ENCODE measurements at places on chromosomes 4 and X.

GRCh38 chr4:723751-724530 is 18.3 kb downstream of the PCGF3 start:
- no peak for DNase-seq

DNA sequence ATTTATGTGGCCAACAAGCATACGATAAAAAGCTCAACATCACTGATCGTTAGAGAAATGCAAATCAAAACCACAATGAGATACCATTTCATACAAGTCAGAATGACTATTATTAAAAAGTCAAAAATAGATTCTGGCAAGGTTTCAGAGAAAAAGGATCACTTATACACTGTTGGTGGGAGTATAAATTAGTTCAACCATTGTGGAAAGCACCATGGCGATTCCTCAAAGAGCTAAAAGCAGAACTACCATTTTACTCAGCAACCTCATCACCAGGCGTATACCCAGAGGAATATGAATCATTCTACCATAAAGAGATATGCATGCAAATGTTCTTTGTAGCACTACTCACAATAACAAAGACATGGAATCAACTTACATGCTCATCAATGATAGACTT is 478.7 kb upstream of the GALNTL6 start:
- DNase-seq = no peak

GRCh38 chr4:121838136-121838535 is 14.5 kb upstream of the CCNA2 start:
- DNase-seq = no peak

DNA sequence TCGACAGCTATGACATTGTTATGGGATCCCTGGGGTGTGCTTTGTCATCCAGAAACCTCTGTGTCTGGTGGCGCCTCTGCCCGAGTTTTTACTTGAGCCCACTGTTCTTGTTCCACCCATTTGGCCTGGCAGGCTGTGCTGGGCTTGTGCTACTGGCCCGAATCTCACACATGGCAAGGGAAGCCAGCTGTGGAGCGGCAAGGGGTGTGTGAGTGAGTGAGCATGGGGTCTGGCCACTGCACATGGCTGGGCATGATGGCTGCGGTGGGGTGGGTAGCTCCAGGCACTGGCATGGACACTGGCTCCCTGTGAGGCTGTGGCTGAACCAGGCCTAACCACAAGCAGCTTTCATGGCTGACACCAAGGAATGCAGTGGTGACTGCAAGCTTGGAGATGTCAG is 89.2 kb downstream of the DACH2 start:
- no peak for DNase-seq

- no peak for DNase-seq
Measured at GRCh38 chr4:152112190-152112589, 351.4 kb upstream of the GATB start.

DNA sequence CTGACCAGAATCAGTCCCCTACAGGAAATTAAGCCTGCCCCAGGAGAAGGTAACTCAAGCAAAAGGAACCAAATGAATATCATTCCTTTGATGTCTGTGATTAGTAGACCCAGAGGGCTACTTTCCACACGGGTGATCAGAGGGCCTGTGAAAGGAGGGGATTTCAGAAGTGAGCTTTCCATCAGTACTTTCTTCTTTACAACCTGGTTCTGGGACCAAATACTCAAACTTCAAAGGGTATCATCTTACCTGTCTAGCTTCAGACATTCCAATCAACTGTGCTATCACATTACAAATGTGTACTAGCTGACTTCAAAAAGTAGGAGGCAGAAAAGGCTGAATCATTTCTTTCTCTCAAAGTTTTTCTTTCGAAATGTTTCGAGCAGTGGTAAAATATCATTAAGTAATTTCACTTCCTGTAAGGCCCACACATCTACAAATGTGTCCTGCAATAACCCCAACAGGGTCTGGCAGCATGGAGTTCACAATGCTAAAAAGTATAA is 23.9 kb downstream of the ACSL4 start:
- DNase-seq = no peak

GRCh38 chr4:75696071-75696470 is 22.9 kb upstream of the G3BP2 start:
- no peak for DNase-seq

GRCh38 chrX:42248226-42248625 is 324.9 kb upstream of the CASK start:
- no peak for DNase-seq

GRCh38 chr4:117596917-117597480 is 437.3 kb upstream of the NDST3 start:
- DNase-seq = no peak

DNA sequence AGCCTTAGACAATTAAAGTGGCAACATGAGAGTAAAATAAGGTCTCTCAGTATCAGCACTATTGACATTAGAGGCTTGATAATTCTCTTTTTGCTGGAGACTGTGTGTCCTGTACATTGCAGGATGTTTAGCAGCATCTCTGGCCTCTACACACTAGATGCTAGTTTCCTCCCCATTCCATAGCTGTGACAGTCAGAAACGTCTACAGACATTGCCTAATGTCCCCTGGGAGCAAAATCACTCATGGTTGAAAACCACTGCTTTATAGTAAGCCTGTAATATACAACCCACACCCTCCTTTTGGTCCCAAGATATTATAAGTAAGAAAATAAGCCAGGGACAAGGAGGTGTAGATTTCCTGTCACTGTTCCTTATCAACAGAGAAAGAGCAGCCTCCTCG is 166.0 kb downstream of the FRMPD4 start:
- no peak for DNase-seq

- DNase-seq = no peak
Measured at GRCh38 chr4:176034499-176034898, 31.1 kb upstream of the WDR17 start.

GRCh38 chrX:39693298-39693697 is 404.5 kb downstream of the BCOR start:
- no peak for DNase-seq

- DNase-seq = no peak
Measured at GRCh38 chr4:53541577-53542206, 49.6 kb downstream of the LNX1 start.

- DNase-seq = no peak
Measured at GRCh38 chr4:4344915-4345527, 41.9 kb upstream of the NSG1 start.

GRCh38 chrX:137032841-137033773 is 688 bp downstream of the GPR101 start:
- no peak for DNase-seq

DNA sequence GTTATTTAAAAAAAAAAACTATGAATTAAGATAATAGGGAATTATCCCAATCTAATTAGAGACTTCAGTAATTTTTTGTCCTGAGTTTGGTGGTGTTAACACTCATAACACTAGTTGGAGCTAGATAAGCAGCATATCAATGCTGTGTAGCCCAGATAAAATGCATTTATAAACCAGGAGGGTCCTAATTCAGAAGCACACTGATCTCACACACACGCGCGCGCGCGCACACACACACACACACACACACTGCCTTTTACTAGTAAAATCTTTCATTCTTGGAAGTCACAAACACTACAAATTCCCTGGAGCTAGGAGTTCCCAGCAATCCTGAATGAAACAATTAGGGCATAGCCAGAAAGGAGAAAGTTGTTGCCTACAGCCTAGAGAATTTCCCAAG is 3.2 kb downstream of the UNC5C start:
- no peak for DNase-seq

DNA sequence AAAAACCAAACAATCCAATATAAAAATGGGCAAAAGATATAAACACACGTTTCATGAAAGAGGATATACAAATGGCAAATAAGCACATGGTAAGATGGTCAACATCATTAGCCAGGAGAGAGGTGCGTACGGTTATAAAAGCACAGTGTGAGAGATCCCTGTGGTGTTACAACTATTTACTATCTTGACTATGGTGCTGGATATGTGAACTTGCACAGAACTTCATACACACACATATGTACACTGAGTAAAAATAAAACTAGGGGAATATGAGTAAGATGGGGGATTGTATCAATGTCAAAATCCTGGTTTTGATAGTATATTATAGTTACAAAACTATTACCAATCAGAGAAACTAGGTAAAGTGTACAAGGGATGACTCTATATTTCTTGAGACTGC is 8.4 kb downstream of the FBXO8 start:
- no peak for DNase-seq

GRCh38 chrX:136130931-136131833 is 16.2 kb upstream of the FHL1 start:
- DNase-seq = no peak

GRCh38 chr4:112315446-112315845 is 18.3 kb downstream of the ALPK1 start:
- DNase-seq = no peak

Measured in T follicular helper cell (primary cell).